T-helper 1 cell (primary cell): ENCODE measurements at places on chromosomes 7 and 10.

GRCh38 chr7:129574487-129574886, 37.0 kb upstream of the NRF1 start:
- DNase-seq = no peak

DNA sequence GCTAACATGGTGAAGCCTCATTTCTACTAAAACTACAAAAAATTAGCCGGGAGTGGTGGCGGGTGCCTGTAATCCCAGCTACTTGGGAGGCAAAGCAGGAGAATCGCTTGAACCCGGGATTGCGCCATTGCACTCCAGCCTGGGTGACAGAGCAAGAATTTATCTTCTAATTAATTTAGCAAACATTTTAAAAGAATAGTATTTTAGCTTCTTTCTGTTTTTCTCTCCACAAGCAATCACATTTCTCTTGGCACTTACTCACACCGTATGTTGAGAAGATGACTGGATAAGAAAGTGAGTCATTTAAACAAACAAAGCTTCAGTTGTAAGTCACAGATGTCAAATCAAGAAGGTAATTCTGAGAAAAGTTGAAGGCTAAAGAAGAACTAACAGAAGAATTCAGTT, 264.0 kb downstream of the ARL4A start:
- no peak for DNase-seq

DNA sequence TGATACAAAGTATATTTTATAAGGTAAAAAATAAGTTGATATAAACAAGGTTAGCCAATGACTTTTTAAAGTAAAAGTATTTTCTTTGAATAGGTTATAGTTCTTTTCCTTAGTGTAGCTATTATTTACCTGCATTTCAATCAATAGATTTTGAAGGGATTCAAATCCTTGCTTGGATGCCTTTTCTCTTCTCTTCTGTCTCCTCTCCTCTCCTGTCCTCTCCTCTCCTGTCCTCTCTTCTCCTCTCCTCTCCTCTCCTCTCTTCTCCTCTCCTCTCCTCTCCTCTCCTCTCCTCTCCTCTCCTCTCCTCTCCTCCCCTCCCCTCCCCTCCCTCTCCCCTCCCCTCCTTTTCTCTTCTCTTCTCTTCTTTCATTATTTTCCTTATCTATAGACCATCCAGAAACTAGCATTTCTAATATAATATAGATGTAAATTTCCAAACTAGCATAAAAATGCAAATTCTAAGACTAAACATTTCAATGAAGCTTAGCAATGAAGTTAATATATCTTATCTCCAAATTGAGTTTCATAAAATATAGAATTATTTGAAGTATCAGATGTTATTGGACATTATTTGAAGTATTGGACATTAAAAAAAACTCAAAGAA, 60.5 kb upstream of the PRKCQ start:
- no peak for DNase-seq

DNA sequence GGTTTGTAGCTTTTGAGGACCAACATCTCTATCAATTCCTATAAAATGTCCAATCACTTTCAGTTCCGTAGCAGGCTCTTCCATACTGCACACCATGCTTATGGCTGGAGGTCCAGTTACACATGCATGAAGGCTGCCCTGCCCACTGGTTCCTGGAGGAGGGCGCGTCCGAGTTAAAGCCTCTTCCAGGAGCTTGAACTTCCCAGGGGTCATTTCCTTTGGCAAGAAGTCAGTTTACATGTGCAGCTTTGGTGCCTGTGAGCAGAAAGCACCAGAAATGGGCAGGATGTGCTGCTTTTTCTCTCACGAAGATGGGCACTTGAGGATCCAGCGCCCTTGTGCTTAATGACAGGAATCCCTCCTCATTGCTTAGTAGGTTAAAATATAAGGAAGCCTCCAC, 17.6 kb upstream of the PHYH start:
- DNase-seq = no peak

DNA sequence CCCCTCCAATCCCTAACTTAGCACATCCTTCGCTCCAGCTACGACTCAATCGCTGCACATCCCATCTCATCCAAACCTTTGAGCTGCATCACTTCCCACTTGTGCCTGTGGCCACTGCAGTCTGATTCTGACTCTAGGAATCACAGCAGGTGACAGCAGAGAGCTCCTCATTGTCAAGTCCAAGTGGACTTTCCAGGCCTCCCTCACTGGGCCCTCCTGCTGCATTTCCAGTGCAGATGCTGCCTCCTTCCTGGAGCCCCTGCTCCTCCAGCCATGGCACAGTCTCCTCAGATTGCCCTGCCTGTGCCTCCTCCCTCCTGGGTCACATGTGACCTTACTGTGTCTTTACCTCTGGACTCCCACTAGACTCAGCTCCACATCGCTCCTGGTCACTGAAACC, 157.3 kb downstream of the USP6NL start:
- no peak for DNase-seq

DNA sequence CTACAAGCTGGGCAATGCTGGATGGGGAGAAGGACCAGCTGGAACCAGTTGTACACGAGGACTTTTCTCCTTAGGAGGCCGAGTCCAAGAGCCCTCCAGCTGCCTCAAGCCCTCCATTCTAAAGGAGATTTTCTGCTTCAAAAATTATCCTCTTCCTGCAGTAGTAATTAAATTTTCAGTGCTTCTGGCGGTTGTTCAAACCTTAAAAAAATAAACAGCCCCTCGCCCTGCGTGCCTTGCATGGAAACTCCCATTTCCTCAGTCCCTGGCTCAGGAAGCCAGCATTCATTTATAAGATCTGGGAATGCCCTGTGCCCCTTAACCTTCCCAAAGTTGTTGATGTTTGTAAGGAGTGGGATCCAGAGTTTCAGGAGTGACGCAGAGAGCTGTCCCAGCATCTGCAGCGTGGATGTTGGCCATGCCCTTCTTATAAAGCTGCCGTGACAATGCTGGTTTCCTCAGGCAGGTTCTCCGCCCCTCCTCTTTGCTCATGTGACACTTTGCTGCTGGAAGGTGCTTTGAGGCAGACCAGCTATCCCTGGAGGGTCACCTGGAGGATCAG, 24.0 kb upstream of the ACTR3B start:
- no peak for DNase-seq

GRCh38 chr7:107150375-107151073, 18.3 kb upstream of the HBP1 start:
- DNase-seq = peak; percentile 64

- DNase-seq = no peak
Measured at GRCh38 chr7:52944921-52945320, 90.5 kb upstream of the POM121L12 start.

- DNase-seq = no peak
Measured at GRCh38 chr10:129954492-129955315, 9.4 kb downstream of the EBF3 start.

- DNase-seq = no peak
Measured at GRCh38 chr10:49518982-49519578, 19.8 kb downstream of the ERCC6 start.

- no peak for DNase-seq
Measured at GRCh38 chr10:21570761-21571521, 36.9 kb downstream of the MLLT10 start.

- no peak for DNase-seq
Measured at GRCh38 chr7:75915416-75916156, 631 bp downstream of the POR start.

DNA sequence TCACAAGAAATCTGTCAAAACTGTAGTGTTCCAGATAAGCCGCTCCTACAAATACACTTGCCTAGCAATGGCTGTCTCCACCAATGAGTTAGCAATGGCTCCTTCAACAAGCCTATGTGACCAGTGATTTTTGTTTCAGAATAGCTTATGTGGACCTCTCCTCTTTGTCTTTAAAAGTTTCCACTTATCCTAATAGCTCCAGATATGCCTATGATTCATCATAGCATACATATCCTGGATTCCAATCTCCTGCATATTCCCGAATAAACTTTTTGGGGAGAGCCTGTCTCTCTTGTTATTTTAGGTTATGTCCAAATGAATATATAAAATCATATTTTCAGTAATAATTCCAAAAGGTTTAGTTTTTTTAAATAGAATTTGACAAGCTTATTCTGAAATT, 510.6 kb downstream of the ARL4A start:
- DNase-seq = no peak

GRCh38 chr10:21174715-21175495, 277.8 kb upstream of the NEBL start:
- no peak for DNase-seq

DNA sequence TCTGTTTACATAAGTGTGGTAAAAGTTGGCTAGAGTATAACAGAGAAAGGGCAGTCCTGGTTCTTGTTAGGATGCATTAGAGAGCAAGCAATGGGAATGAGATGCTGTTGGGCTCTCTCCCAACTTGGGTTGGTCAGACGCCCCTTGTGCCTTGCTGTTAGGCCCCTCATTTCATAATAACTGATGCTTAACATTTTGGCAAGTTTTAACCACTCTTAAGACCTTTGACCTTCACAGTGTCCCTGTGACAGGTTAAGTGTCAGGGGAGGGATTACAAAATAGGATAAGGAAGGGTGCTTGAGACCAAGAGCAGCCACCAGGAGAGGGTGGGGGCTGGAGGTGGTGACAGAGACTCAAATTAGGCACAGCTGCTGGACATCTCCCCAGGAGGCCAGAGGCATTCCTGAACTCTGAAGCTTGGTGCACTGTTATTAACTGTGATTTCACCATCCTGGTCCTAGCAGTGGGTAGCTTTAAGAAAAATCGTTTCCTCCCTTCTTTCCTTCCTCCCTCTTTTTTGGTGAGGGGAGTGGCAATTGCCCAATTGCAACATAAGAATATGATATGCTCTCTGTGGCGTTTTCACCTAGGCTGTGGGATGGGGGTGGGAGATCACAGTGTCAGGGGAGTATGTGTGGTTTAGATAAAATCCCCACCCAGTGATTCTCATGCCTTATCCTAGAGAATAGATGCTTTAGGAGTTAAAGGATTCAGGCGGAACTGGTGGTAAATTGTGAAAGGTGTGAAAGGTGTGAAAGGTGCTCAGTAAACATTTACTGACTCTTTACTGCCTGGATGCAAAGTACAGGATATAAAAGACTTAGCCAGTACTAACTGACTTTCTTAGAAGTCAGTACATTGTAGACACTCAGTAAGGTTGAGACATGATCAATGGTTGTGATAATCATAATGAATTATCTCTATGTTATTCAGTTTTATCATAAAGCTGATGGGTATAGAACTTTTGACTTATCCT, 270.5 kb downstream of the BICC1 start:
- DNase-seq = no peak

GRCh38 chr7:142362349-142362748, 104.5 kb upstream of the PRSS58 start:
- DNase-seq = no peak

- no peak for DNase-seq
Measured at GRCh38 chr10:79380946-79381721, 33.9 kb downstream of the PPIF start.

DNA sequence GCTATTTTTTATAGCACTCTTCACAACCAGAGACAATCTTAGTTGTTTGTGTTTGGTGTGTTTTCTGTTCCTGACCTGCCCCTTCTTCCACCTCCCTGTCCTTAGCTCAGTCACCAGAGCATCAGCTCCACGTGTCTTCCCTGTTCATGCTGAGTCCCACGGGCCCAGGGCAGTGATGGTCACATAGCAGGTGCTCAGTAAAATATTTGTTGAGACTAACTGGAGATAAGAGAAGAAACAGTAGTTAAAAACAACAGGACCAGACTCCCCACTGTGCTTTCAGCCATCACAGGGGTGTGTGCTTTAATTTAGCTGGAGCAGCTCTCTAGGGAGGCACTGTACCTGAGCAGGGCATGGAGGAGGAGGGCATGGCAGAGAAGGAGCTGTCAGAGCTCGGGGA, 307.3 kb upstream of the ZNF32 start:
- no peak for DNase-seq

GRCh38 chr7:37289367-37289766, 159.3 kb downstream of the ELMO1 start:
- no peak for DNase-seq

GRCh38 chr7:108045669-108046068, 42.7 kb upstream of the LAMB1 start:
- no peak for DNase-seq

GRCh38 chr10:70664702-70665195, 7.6 kb upstream of the ADAMTS14 start:
- no peak for DNase-seq

DNA sequence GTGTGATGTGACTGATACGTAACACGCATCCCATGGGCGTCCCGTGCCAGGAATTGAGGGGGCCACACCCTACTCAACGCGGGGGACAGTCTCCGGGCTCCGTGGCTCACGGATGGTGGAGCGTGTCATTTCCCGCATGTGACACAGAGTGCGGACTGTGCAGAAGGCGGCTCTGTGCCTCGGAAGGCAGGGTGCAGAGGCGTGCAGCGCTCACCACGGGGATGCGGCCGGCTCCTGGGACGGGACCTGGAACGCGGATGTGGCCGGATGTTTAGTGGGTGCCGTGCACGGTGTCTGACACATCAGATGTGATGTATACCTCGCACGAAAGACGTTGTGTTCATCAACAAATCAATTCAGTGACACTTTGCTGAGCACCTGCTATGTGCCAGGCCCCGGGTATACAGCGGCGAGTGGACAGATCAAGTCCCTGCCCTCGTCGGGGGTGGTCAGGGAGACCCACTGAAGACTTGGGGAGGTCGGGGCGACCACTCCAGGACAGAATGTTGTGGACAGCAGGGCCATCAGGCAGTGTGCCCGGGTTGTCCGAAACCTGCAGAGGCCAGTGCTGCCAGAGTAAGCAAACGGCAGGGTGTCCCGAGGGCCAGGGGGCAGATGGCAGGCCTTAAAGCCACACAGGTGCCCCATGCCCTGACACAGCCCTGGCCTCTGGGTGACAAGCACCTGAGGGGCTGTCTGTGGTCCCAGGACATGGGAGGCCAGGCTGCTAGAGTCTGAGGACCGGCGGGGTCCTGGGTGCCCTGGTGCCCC, 38.1 kb downstream of the MICALL2 start:
- no peak for DNase-seq

DNA sequence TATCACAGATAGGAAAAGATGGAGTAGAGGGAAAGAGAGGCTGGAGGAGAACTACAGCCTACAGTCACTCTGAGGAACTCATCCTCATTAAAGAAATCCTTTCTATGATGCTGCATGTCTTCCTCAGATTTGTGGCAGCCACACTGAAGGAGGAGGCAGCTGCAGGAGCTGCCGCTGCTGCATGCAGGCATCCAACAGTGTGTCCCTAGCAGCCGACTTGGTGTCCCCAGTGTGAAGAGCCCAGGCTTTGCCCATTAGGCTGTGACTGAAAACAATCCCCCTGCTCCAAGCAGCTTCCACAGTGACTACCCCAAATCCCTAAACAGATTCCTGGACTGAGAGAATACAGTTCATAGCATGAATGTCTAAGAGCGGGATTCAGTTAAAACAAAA, 23.1 kb downstream of the SKIDA1 start:
- no peak for DNase-seq

GRCh38 chr10:102499356-102499755, 3.2 kb downstream of the ACTR1A start:
- no peak for DNase-seq

GRCh38 chr10:102634686-102635085, 9.6 kb upstream of the TRIM8 start:
- no peak for DNase-seq
